Hematopoietic multipotent progenitor cell treated with erythropoietin and hydrocortisone succinate and interleukin-3 and kit ligand, for 15 days (in vitro differentiated cells): ENCODE measurements at places on chromosomes 3 and 15.

- DNase-seq, result no peak
Observed at GRCh38 chr3:182609575-182610156, 183.6 kb upstream of the ATP11B start.

- DNase-seq, result no peak
Observed at GRCh38 chr3:7752005-7752404, 749.6 kb upstream of the LMCD1 start.

GRCh38 chr15:25830844-25831451 lies 32.2 kb downstream of the ATP10A start:
- DNase-seq, result no peak

- no peak for DNase-seq
Observed at GRCh38 chr3:161072211-161072621, 32.9 kb downstream of the B3GALNT1 start.

GRCh38 chr3:154431043-154431442 lies 1.1 kb upstream of the GPR149 start:
- DNase-seq, result no peak

- no peak for DNase-seq
Observed at GRCh38 chr3:113163152-113163551, 48.2 kb upstream of the BOC start.

DNA sequence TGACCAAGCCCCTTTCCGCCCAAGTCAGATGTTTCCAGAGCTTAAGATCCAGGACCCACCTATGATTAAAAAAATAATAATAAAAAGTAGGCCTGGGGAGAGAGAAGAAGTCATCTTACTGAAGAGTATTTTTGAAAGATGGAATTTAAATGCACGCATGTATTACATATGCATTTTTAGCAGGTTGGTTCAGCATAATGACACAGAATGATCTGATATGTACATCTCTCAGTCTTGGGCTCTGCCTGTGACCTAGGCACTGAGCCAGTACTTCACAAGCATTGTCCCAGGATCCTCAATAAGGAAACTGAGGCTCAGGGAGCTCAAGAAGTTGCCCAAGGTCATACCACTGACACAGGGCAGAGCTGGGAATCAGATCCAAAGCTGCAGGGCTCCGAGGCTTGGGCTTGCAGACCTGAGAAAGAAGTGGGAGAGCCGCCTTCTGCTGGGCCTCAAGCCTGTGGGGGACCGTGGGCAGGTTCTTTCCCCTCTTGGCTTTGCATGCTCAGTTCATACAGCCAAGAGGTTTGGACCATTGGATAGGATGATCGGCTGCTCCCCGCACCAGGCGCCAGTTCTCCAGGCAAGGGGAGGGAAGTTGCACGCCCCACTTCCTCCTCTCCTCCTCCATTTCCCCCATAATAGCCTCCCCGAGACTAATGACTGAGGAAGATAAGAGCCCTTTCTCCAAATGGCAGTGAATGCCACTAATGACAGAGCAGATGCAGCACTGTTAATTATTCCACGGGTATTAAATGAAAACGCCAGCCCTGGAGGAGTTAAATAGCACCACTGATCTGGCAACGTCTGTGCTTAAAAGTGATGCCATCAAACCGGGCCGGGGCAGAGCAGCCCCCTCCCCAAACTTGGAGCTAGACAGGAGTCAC lies 6.9 kb downstream of the SLC6A1 start:
- no peak for DNase-seq

DNA sequence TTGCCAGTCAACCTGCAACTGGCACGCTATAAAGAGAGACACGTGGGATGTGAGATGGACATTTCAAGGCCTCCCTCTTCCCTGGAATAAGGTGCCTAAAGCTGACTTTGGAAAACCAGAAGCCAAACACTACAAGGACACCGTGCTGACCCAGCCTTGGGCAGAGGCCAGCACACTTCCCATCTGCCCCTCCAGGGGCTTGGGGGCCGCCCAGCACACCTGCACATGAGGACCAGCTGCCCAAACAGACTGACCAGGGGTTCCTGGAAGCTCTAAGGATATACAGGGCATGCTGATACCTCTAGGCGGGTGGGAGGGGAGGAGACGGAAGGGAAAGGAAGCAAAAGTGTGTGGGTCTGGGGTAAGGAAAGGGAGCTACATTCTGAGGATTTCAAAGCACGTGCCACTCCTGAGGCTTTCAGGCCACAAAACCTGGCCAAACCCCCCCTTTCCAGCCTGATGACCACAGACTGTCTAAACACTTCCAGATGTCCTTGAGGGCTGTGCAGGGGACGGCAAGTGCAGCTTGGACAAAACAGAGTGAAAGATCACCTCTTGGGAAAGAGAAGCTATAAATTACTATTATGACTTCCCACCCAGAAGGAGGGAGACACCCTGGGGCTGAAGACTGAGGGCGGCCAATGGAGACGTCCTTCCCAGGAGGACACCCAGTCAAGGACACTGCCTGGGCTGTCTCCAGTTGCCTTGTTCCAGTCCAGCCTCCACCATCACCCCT lies 57.9 kb downstream of the ADCY5 start:
- DNase-seq, result no peak

- DNase-seq, result no peak
Observed at GRCh38 chr3:62372621-62373041, 719 bp downstream of the FEZF2 start.

GRCh38 chr3:3705090-3705775 lies 94.0 kb upstream of the LRRN1 start:
- DNase-seq, result no peak

- no peak for DNase-seq
Observed at GRCh38 chr3:33201195-33201594, 17.4 kb downstream of the SUSD5 start.

DNA sequence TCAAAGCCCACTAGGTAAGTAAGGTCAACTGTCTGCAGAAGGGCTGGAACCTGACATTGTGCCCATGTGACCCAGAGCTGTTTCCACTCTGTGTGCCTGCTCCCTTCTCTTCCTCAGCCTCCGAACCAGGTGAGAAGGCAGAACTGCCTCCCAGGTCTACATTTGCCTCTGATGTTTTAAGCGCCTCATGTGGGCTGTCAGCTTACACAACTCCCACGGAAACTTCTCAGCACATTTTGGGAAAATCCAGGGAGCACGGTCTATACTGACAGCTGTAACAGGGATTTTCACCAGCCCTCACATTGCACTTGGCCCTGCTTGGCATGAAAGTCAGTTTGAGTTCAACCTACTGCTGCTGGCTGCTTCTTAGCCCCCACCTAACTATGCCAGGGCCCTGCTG lies 46.9 kb upstream of the SLC24A5 start:
- DNase-seq, result no peak

DNA sequence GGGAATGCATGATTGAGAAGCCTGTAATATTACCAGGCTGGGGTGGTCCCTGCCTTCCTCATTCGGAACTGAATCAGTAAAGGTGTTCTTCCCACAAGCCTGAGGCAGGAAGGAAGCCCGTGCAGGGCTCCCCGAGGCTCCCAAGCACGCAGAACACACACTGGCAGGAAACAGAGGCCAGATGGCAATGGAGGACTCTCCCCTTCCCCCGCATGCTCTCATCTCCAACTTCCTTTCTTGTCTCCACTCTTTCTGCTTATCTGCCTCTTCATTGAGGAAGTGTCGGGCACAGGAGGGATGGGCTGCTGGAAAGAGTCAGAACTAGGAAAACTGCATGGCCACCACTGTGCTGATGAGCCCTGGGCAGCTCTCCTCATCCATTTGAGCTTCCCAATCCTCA lies 123.5 kb downstream of the NUP210 start:
- no peak for DNase-seq

DNA sequence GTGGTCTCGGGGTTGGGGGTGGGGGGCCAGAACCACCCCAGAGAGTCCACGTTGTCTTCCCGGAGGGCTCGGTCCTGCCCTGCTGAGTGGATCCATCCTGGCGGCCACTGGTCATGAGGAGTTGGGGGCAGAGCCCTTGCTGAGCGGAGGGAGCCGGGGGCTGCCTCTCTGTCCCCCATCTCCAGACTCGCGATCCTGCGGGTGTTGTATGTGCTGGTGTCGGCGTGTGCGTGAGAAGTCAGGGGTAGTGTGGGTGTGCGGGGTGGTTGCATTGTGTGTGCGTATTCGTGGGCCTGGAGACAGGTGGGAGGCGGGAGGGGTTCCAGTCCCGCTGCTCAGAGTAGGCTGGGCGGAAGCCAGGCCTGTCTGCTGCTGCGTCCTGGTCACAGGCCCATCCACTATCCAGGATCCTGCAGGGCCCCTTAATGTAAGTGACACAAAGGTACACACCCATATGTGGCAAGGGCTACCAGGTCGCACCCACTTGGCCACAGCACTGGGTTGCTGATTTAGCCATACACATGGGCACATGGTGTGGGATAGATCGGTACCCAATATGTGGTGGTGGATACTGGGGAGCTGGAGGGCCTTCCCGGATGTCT lies 30.7 kb downstream of the NBEAL2 start:
- no peak for DNase-seq

GRCh38 chr15:79439236-79439635 lies 7.1 kb downstream of the MINAR1 start:
- no peak for DNase-seq
